ENCODE measurements at places on chromosomes 7 and 10. TPM values are rescaled to one million over a fixed set of nuclear protein-coding genes. Genes with fewer than 3 reads are reported as not detected.

The ITPRIP gene
- total RNA-seq, result 56.4 TPM

The TBXAS1 gene
- 15.6 TPM for total RNA-seq

The ACTL6B gene
- not detected for total RNA-seq

The PON1 gene
- 1.6 TPM for total RNA-seq

The TUBAL3 gene
- 0.31 TPM for total RNA-seq

The SRRM3 gene
- total RNA-seq, result 13.5 TPM

The FAM200A gene
- 5.8 TPM for total RNA-seq

The ARL5B gene
- 7.3 TPM for total RNA-seq

The ARID5B gene
- total RNA-seq, result 1.9 TPM

The WDR86 gene
- 0.20 TPM for total RNA-seq

The CHRM2 gene
- not detected for total RNA-seq

The FAM20C gene
- 47.6 TPM for total RNA-seq

The MUC12 gene
- total RNA-seq, result 20.3 TPM

The SLF2 gene
- 8.2 TPM for total RNA-seq

Measured in A549 treated with AZD2906 at 1 μM for 4 hours (cell line).